Erythroblast (primary cell): ENCODE measurements at places on chromosomes 16 and 17.

GRCh38 chr17:38444151-38444550, 15.9 kb downstream of the ARHGAP23 start:
- DNase-seq, result peak; percentile 67

GRCh38 chr17:66690166-66690565, 144.8 kb upstream of the CACNG5 start:
- DNase-seq, result no peak

- DNase-seq, result no peak
Observed at GRCh38 chr16:85603203-85603755, 9.8 kb upstream of the GSE1 start.

DNA sequence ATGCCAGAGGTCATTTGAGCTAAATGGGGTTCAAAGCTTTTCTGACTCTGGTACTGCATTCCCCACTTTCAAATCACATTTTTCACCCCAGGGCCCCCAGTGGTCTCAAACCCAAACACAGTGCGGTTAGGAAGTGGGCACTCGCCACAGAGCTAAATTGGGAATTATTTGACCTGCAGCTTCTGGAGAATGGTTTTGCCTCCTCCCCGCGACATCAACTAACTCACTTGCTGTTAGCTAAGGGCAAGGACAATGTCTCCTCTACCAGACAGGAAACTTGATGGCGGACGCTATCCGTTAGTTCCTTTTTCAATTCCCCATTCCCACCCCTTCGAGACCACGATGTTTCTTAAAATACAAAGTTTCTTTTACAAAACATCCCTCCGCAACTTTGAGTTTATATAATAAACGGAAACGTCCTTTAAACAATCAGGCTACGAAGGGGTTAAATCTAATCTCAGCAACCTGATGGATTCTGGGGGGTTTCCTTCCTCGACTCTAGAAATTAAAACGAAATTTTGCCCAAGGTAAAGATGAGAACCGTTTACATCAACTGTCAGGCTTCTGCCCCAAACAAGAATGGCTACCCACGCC, 500 bp upstream of the KAT7 start:
- no peak for DNase-seq

GRCh38 chr16:77989846-77990245, 32.5 kb upstream of the CLEC3A start:
- DNase-seq, result no peak

- no peak for DNase-seq
Observed at GRCh38 chr17:73492125-73492820, 152.0 kb downstream of the SDK2 start.

GRCh38 chr16:11051879-11052808, 107.8 kb downstream of the CLEC16A start:
- no peak for DNase-seq

DNA sequence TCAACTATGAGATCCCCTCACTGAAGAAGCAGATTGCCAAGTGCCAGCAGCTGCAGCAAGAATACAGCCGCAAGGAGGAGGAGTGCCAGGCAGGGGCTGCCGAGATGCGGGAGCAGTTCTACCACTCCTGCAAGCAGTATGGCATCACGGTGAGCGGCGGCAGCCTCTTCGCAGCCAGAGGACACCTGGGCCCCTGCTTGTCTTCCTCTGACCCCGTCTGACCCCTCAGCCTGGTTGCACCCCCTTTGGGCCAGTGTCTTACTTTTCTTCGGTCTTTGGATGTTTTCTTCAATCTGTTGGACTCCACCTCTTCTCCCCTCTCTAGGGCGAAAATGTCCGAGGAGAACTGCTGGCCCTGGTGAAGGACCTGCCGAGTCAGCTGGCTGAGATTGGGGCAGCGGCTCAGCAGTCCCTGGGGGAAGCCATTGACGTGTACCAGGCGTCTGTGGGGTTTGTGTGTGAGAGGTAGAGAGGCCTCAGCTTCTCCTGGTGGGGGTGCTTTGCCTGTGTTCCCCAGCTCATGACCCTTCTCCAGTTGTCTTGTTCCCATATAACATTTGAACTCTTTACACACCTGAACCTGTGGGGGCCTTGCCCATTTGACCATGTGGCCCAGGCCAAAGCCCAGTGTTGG, 4.4 kb downstream of the CDK5RAP3 start:
- DNase-seq, result no peak

DNA sequence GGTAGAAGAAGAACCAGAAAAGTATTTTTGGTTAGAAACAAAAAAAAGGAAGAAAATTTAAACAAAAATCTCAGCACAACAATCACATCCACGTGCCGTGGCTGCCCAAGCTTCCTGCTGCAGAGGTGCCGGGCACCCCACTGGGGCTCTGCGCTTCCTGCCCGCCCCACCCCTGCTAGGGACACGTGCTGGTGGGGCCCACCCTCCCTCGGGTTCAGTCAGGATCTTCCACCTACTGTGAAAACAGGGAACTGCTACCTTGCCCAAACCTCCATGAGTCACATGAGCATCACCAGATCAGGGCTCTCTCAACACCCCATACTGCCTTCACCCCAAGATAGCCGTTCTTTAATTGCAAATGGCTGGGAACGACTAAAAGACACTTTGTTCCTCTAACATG, 24.4 kb upstream of the CYTH1 start:
- no peak for DNase-seq

DNA sequence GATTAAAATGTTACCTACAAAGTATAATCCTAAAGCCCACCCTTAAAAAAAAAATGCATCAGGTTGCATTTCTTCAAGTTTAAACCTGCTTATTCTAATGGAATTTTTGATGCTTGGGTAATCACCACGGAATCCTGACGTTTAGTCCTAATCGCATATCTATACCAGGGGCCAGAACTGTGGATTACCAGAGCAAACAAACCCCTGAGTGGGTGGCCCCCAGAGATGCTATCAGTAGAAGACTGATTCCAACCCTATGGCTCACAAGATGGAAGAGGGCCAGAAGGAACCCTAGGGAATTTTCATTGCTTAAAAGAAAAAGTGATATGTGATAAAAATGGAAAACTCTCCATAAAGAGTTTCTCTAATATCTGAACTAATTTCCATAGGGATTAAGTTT, 152.2 kb upstream of the NOG start:
- no peak for DNase-seq

DNA sequence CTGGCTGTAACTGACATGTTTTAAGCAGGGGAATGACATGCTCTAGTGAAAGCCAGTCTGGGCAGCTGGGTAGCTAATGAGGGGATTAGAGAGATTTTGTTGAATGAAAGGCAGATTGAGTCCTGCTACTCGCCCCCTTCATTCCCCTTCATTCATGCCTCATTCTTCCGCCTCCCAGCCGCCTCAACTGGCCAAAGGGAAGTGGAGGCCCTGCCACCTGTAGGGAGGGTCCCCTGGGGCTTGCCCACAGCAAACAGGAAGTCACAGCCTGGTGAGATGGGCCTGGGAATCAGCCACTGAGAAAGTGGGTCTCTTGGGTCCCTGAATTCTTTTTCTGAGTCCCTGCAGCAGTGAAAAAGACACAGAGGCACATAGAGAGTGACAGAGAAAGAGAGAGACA, 1.1 kb upstream of the CD19 start:
- DNase-seq, result no peak

DNA sequence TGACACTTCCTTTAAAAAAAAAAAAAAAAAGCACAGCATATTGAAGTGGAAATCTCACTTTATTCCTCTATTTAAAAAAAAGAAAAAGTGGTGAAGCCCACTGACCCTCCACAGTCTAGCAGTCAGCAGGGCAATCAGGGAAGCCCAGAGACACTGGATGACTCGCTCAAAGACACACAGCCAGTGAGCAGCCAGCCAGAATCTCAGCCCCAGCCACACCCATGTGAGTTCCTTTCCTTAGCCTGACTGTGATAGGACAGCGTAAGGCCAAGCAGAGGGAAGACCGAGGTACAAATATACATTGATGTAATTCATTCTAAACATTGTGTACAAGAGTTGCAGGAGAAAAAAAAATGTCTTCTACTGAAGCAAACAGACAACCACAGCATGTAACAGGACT, 22.5 kb downstream of the XPO6 start:
- DNase-seq, result peak; percentile 42

DNA sequence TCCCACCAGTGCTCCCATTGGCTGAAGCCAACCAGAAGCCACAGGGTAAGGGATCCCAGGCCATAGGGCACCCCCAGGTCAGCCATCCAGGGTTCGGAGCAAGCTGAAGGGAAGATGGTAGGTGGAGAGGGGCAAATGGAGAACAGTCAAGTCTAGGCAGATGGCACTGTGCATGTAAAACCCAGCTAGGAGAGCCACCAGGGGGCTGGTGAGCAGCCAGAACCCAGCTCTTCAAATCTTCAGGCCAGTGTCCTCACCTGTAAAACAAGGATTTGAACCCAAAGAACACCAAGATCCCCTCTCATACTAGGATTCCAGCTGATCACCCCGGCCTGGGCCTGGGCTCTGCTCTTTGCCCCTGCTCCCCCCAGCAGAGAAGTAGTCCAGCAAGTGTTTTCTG, 43.5 kb downstream of the GINS3 start:
- DNase-seq, result no peak

- peak; percentile 38 for DNase-seq
Observed at GRCh38 chr17:41329279-41329948, 13.9 kb upstream of the KRTAP17-1 start.

GRCh38 chr17:64216338-64217248, 46.5 kb downstream of the TEX2 start:
- DNase-seq, result peak; percentile 77

- no peak for DNase-seq
Observed at GRCh38 chr16:23031508-23032098, 117.6 kb downstream of the USP31 start.

DNA sequence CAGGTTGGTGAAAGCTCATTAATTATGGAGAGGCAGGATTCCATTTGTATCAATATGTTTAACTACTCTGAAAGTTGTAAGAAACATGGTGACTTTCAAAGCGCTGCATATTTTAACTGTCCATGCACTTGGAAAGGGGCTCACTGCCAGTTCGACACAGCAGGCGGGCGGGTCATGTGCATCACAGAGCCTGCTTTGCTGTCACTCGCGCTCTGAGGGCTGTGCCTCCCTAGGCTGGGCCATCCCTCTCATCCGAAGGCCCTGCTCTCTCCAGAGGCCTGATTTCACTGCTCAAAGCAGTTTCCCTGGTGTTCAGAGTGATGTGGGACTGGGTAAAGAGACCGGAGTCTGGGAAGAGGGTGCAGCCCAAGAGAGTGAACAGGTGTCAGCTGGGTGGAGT, 422.0 kb upstream of the MON1B start:
- no peak for DNase-seq

DNA sequence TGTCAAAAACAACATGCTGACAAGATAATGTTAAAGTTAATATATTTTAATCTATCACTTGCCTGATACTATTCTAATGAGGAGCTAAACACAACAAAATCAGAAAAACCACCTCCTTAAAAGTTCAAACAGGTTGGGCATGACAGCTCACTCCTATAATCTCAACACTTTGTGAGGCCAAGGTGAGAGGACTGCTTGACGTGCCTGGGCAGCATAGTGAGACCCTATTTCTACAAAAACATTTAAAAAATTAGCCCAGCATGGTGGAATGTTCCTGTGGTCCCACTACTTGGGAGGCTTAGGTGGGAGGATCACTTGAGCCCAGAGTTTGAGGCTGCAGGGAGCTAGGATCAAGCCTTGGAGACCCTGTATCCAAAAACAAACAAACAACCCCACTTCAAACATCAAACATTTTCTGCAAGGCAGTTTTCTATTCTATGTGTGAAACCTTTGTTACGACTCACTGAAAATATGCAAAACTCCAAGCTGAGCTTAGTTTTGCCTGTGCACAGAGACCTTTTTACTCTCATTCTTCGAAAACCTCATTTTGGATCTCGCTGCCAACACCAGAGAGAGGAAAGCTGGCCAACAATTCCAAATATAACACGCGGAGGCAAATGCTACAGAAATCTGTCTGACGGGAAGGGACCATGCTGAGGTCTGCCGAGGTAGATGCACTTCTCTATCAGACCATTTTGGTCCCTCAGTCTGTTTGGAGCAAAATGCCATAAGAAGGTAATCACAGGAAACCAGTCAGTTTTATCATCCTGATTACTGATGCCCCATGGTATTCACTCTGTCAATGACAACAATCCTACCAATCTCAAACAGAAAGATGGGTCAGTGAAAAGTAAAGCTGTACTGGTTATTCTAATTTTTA, 6.2 kb downstream of the PHF12 start:
- DNase-seq, result no peak

GRCh38 chr16:85416228-85417109, 196.7 kb upstream of the GSE1 start:
- peak; percentile 80 for DNase-seq

DNA sequence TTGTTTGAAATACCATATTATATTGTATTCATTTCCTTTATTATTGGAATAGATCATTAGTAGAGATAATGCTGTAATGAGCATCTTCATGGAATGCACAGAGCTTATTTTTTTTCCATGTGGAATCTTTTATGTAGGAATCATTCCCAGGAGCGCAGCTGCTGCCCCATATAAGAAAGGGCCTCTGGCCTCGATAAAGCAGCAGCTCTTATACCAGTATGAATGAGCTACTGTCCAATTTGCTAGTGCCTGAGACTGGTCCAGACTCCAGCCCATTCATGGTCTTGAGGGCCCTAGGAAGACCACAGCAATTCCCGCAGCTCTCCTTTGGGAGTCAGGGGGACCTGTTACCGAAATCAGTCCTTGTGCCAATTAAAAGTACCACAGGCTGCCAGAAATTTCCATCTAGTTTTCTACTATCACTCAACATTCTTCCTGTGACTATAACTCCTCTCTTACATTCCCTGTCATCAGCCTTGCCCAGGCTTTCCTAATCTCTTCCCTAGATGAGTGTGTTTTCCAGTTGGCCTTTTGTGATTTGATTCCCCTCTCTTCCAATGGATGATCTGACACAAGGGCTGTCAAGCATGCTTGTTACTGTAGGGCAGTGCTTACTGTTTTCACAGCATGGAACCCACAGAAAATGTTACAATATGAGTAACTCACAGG, 1.9 kb downstream of the ZNF843 start:
- no peak for DNase-seq

- DNase-seq, result no peak
Observed at GRCh38 chr16:444027-444426, 18.6 kb downstream of the RAB11FIP3 start.

GRCh38 chr17:75749545-75750389, 15.2 kb downstream of the GALK1 start:
- peak; percentile 92 for DNase-seq

DNA sequence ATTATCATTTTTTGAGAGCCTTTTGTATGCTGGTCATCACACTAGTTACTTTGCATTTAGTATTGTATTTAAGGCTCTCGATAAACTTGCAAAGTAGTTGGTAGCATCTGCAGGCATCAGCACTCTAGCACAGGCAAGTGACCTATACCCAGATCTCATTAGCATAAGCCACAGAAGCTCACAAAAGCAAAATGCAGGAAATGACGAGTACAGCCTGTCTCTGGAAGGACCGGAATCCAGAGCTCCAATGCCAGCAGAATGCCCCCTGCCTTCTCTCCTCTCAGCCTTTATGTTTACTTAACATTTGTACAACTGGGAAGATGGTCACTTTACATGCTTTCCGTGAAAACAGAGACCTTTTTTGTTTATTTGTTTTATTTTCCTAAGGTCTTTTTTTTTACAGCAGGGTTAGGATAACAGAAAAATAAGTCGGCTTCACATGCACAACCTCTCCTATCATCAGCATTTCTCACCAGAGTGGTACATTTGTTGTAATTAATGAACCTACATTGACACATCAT, 45.4 kb upstream of the MYOCD start:
- no peak for DNase-seq

- no peak for DNase-seq
Observed at GRCh38 chr16:53745753-53746266, 41.9 kb downstream of the FTO start.

- peak; percentile 64 for DNase-seq
Observed at GRCh38 chr16:351804-352520, 561 bp downstream of the AXIN1 start.

- peak; percentile 43 for DNase-seq
Observed at GRCh38 chr17:17752821-17753321, 71.6 kb downstream of the RAI1 start.

GRCh38 chr17:77330602-77331081, 189.9 kb downstream of the SEC14L1 start:
- DNase-seq, result no peak
